ENCODE measurements at places on chromosomes 16 and 17.
A peak's percentile ranks its signal among the peaks of the same experiment; 100 is the strongest.

- peak; percentile 73 for DNase-seq
These were observed 8.5 kb downstream of the MPG start for GRCh38 chr16:86483-86952.

- no peak for DNase-seq
These were observed 14.9 kb downstream of the FOXK2 start for GRCh38 chr17:82534401-82534812.

- DNase-seq = no peak
These were observed 112.6 kb downstream of the SHISA6 start for GRCh38 chr17:11353601-11354000.

GRCh38 chr16:82108774-82109173 lies 61.2 kb downstream of the MPHOSPH6 start:
- DNase-seq = no peak

DNA sequence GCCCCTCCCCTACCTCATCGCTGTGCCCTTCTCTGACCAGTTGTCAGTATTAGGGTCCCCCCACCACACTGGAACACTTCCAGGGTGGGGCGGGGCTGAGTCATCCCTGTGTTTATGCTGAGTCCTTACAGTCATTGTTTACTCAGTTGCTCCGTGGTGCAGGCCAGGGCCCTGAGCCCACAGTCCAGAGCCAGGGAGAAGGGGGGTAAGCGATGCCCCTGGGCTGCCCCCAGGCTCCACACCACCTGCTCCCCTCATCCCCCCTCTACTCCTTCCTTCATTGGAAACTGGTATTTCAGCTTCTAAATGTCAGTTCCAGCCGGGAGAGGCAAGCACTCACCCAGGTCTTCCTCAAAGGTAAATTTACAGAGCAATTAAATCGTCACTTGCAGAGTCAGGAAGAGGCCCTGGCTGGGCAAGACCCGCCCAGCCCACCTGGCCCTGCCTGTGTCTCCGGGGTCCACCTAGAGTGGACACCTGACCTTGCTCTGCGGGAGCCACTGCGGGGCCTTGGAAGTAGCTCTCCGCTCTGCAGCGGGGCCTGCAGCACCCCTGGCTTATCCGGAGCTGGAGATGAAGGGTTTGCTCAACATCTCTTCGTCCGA lies 4.8 kb downstream of the ATP2A3 start:
- no peak for DNase-seq

Data from tongue (tissue), 3 donors.